ENCODE measurements at places on chromosomes 12 and 14. TPM values are rescaled to one million over a fixed set of nuclear protein-coding genes. Genes with fewer than 3 reads are reported as not detected.

TAS2R50 gene
- 2.0 TPM for total RNA-seq

- no peak for DNase-seq
These were observed 313.2 kb downstream of the ATP23 start for GRCh38 chr12:58254463-58255100.

DNA sequence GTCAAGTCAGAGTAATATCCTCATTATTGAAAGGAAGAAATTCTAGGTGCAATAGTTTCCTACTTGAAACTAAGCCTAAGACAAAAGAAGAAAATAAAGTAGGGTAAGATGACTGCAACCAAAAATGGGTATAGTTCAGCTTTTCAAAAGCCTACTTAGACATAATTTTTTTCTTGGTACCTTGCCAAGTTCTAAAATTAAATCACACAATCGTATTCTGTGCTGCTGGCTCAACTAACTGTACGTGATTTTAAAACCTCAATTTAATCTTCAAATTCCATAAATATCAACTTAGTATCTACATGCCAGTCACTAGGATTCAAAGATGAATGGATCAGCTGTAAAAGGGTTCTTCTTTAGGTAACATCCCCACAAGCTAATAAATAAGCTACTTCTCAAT, 56.9 kb downstream of the SCAF11 start:
- DNase-seq: no peak

CARMIL3 gene
- total RNA-seq: 1.4 TPM

- no peak for DNase-seq
These were observed 4.7 kb downstream of the TDRD9 start for GRCh38 chr14:103932791-103933490.

DNA sequence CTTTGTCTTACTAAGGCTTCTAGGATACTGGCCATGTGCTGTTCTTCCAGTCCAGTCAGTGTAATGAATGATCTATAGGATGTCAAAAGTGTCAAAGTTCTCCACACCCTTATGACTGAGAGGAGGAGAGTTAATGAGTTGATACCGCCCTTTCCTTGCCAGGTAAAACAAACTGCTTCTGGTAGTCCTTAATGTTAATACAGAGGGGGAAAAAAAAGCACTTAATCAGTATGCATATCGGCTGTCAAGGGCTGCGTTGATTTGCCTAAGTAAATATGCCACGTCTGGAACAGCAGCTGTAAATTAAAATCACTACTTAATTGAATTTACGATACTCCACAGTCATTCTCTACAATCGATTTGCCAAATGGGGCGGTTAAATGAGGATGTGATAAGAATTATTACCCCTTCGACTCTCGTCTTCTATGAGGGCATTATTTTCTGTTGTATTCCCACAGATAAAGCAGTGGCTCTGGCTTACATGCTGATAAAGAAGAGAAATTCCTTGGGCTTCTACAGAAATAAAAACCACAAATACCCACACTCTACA, 416.0 kb downstream of the KCNH5 start:
- no peak for DNase-seq

- DNase-seq: no peak
These were observed 72.6 kb downstream of the AACS start for GRCh38 chr12:125137766-125138344.

GRCh38 chr12:18368594-18368993, 107.3 kb downstream of the PIK3C2G start:
- DNase-seq: no peak

DNA sequence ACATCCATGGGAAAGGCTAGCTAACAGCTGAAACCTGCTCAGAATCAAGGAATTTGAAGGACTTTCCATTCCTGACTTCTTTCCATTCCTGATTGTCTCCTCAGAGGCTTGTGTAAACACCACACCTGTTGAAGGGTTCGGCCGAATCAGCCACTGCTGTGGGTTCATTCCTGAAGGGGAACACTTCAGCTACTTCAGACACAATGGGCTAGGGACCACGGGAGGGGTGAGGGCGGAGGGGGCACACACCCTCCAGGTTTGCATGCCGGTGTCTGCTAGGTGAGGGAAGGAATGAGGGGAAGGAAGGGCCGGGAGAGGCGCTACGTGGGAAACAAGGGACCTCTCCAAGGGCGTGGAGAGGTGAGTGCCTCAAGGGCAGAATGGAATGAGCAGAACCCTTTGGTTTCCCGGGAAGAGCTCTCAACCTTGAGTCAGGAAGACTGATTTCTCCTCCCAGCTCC, 1.3 kb downstream of the GPRC5A start:
- DNase-seq: no peak

- no peak for DNase-seq
These were observed 26.5 kb downstream of the NOC4L start for GRCh38 chr12:132170637-132171292.

DNA sequence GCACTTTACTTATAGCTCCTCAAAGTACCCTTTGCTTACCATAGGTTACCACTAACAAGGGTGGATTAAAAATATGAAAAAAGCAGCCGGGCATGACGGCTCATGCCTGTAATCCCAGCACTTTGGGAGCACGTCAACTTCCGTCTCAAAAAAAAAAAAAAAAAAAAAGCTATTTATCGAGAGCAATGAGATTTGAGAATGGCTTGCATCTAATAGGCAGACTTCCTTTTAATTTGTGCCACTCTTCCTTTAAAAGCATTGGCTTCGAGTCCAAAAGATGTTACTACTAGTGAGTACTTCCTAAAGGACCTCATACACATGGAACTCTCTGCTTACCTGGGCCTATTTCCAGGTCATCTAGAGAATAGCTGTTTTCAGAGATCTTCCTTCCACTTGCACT, 38.5 kb upstream of the CERS5 start:
- no peak for DNase-seq

- DNase-seq: peak; percentile 43
These were observed 118.7 kb upstream of the TMCC3 start for GRCh38 chr12:94769047-94769420.
